ENCODE measurements at places on chromosomes 12 and 14.
A peak's percentile ranks its signal among the peaks of the same experiment; 100 is the strongest.

DNA sequence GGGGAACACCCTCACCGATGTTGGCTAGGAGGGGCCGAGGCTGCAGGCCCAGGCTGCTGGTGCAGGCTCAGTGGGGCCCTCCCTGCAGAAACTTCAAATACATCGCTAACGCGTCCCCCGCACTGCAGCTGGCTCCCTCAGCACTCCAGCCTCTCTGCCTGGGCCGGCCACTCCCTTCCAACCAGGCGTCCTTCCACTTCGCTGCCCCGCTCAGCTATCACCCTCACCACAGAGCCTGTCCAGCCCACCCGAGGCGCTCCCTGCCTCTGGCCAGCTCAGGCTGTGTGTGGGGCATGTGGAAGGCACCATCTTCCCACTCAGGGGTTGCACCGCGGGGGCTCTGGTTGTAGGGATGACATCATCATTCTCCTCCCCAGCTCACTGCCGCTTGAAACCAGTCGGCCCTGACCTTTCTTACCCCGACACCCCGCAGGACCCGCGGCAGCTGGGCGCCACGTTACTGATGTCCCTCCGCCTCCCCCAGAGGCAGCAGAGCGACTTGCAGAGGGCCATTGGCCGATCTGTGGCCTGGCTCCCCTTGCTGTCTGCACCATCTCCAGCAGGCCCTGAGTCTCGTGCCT is 199.9 kb upstream of the RTL1 start:
- no peak for DNase-seq
- no peaks in the 10 kb centered on the region for H3K36me3 ChIP-seq
- no peak overlapping the region for H3K27ac ChIP-seq
- H3K27me3 ChIP-seq = no peaks in the 10 kb centered on the region

GRCh38 chr12:130434560-130434959 is 96.9 kb downstream of the PIWIL1 start:
- DNase-seq = peak; percentile 43
- H3K4me1 ChIP-seq = no peaks in the 10 kb centered on the region
- no peaks in the 10 kb centered on the region for H3K36me3 ChIP-seq
- no peaks in the 10 kb centered on the region for H3K27me3 ChIP-seq
- no peak overlapping the region for H3K27ac ChIP-seq
- H3K4me3 ChIP-seq = no peak overlapping the region

DNA sequence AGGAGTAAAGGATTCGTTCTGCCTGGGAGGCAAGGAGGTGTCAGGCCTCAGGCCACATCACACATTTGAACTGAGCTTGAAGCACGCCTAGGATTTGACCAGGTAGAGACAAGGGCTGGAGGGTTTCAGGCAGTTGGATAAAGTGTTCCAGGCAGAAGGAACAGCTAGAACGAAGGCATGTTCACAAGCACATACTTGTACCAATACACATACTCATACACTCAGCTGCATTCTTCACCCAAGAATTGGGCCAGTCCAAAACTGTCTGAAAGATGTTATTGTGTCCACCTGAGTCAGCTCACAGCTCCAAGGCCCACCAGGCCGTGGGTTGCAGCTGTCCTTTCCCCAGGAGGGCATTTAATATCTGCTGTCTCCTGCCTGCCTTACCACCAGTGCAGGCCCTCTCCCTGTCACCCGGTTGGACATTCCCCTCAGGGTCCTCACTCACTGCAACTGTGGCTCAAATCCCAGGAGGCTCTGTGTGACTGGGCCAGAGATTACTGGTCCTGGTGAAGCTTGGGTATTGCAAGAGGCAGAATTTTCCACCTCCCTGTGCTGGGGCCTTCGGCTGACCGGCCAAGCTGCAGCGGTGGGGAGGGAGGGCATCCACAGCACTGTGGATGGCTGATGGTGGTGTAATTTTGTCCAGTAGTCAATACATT is 12.8 kb upstream of the AQP2 start:
- peak overlapping the region; percentile 43 for H3K27ac ChIP-seq
- no peaks in the 10 kb centered on the region for H3K27me3 ChIP-seq
- peaks cover 10% of the 10 kb centered on the region for H3K4me1 ChIP-seq
- H3K4me3 ChIP-seq = no peak overlapping the region

DNA sequence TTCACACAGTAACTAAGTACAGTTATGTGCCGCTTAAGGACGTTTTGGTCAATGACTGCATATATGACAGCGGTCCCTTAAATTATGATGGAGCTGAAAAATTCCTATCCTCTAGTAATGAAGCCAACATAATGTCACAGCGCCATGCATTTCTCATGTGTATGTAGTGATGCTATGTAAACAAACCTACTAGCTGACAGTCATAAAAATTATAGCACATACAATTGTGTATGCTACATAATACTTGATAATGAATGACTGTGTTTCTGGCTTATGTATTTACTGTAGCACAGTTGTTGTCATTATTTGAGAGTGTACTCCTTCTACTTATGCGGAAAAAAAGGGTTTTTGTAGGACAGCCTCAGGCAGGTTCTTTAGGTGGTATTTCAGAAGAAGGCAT is 99.7 kb downstream of the DACT1 start:
- no peak for DNase-seq
- H3K4me1 ChIP-seq = peaks cover 17% of the 10 kb centered on the region
- H3K27ac ChIP-seq = peak overlapping the region; percentile 22

DNA sequence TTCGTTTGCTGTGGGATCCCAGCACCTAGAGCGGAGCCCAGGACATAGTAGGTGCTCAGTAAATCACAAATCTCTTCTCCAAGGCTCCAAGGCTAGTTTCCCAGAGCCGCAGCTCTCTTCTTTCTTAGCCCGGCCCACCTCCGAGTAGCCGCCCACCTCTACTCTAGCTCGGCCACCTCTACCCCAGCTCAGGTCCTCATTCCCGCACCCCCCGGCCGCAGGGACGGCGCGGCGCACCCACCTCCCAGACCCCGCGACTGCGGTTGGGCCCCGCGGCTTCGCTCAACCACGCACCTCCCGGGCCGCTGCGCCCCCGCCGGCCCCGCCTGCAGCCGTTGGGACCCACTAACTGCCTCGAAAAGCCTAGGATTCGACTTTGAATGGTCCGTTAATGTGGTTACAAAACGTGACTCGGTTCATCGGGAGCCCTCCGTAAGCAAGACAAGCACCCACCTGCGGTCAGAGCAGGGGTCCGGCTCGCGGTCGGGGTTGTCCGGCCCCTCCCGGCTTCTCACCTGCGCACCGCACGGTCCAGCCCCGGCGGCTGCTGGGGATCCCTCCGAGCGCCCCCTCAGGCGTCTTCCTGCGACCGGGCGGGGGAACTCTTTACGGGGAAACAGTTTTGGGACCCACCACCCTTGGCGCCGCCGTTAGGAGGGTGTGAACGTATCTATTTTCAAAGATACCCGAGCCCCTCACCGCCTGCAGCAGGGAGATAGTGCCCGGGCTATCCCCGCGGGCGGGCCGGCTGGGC is at the start of gene SLC2A14:
TSS of gene SLC2A14 (minus strand) at position 350 of the 754 bp plus-strand sequence. CDS start 3,035 bp downstream, outside the sequence.
- H3K4me3 ChIP-seq = no peak within 1 kb of the TSS
- H3K27ac ChIP-seq = no peak within 1 kb of the TSS
- H3K4me1 ChIP-seq = no peaks in the 10 kb centered on the region
- H3K36me3 ChIP-seq = no peaks in the 10 kb centered on the region
- no peaks in the 10 kb centered on the region for H3K27me3 ChIP-seq
- DNase-seq = no peak

Data from RWPE2 (cell line).